ENCODE measurements at places on chromosomes 1 and 21.
A peak's percentile ranks its signal among the peaks of the same experiment; 100 is the strongest.

DNA sequence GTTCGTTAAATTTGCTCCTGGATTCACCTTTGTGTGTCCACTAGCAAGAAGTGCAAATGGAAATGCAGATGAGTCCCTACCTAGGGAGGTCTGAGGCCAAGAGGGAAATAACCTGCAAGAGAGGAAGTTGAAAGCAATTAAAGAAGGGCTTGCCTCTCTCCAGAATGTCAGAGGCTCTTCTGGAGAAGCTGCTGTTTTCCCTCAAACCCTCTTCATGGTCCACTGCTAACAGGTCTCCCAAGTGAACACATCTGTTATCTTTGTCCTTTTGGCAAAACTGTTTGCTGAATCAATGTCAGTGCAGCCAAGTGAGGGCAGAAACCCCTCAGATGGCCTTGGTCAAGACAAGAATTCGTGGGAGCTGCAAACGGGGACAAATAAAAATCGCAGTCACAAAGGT lies 177.3 kb upstream of the PLXNA2 start:
- no peak for DNase-seq

DNA sequence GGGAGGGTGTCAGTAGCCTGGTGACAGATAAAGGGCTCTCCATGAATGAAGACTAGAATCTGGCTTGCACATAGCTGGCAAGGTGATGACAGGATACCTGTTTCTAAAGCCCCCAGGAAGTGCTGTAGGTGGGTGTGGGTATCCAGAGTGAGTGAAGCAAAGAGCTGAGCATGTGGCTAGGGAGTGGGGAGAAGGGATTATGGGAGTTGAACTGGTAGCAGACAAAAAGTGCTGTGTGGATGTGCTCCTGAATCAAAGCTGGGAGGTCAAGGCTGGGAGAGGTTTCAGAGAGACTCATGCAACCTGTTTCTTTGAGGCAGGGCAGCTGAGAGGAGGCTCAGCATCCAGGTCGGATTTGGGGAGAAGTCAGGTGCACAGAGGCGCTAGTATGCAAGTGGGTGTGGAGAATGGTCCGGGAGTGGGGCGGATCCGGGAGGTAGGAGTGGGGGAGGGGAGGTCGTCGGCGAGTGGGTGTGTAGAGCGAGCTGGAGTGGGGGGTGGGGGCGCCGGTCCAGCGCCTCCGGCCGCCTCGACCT lies 600 bp downstream of the ASTN1 start:
- no peak for DNase-seq

GRCh38 chr1:187129132-187129531 lies 300.4 kb downstream of the PLA2G4A start:
- DNase-seq: no peak

DNA sequence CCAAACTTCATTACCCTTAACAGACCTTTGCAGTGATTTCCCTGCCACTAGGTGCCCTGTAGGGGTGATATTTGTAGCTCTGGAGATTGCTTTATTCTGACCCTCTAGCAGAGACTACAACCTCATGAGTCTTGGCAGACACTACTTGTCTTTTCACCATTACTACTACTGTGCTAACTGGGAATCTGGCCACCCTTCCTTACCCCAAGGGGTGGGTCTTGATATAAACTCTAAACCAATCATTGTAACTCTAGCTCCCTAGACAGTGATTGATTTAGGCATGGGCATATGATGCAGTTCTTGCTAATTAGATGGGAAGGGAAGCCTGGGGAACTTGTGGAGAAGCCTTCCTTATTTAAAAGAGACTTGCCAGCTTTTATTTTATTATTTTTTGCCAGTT lies 3.9 kb downstream of the KPNA6 start:
- DNase-seq: no peak

DNA sequence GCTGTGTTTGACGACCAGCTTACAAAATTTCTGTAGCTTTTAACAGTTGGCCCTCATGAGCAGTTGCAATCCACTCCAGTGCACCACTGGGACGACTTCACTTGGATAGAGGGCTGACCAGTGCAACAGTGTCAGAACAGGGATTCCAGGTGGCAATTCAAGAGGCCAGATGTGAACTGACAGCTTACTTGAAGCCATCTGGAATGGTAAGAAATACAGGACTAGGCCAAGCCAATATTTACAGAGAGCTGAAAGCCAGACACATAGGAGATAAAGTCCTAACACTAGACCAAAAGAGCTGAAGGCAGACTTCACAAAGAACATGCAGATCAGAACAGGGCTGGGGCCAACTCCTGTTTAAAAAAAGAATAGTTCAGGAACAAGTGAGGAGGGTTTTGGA lies 93.5 kb upstream of the NFIA start:
- no peak for DNase-seq

- DNase-seq: peak; percentile 45
Measured at GRCh38 chr1:225882694-225883615, 775 bp upstream of the TMEM63A start.

GRCh38 chr1:67159233-67159632 lies 7.0 kb upstream of the IL23R start:
- no peak for DNase-seq

GRCh38 chr1:54551891-54552290 lies 3.9 kb downstream of the ACOT11 start:
- DNase-seq: no peak

GRCh38 chr1:5814046-5814619 lies 178.1 kb downstream of the NPHP4 start:
- DNase-seq: no peak

- DNase-seq: no peak
Measured at GRCh38 chr1:104768466-104768865, 1018.8 kb downstream of the AMY1C start.

DNA sequence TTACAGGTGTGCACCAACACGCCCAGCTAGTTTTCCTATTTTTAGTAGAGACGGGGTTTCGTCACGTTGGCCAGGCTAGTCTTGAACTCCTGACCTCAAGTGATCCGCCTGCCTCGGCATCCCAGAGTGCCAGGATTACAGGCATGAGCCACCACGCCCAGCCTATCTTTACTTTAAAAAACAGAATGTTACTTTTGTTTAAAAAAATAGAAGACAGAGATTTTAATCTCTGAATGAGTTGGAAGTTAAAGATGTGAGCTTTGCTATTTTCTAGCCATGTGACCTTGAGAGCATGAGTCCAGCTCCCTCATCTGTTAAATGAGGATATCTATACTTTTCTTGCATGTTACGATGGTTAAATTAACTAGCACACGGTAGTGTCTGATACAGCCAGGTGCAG lies 3.9 kb upstream of the PUM1 start:
- DNase-seq: no peak

- no peak for DNase-seq
Measured at GRCh38 chr1:43764581-43764980, 57.2 kb downstream of the ST3GAL3 start.

DNA sequence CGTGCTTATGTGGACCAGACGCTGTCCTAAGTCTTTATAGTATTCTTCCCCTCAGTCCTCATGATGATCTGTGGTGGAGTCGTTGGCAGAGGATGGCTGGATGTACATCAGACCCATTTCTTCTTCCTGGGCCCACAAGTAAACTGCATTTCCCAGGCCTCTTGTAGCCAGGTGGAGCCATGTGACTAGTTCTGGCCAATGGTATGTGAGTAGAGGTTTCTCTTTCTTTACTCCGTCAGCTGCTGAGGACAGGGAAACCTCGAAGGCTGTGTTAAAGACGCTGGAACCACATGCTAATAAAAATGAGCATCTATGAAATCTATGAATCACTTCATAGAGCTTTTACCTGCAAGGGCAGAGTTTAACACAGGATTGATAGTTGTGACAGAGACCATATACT lies 18.7 kb upstream of the ZNF362 start:
- no peak for DNase-seq

- DNase-seq: no peak
Measured at GRCh38 chr1:53366901-53367502, 39.1 kb upstream of the LRP8 start.

DNA sequence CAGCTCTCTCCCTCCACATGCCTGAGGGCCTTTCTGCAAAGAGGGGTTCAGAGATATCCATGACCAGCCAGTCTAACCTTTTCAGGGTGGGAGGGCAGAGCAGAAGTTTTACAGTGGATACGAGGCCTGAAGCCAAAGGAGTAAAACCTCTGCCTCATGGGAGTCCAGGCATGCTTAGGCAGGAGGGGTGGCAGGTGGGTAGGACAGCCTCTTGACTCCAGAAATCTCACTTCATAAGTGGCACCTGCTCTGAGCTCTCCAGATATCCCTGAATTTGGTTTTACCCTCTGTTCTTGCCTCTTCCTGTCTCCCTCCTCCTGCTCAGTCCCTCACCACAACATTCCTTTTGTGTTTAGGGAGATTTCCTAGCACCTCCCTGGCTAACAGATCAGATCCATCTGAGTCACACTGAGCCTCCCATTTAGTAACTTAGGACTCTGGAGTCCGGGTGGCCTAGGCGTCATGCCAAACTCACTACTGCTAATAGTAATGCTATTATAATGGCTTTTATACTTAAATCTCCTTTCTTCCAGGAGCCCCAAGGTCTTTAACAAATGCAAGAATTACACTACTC lies 201.0 kb downstream of the HS2ST1 start:
- DNase-seq: no peak

- no peak for DNase-seq
Measured at GRCh38 chr1:59361766-59362165, 64.9 kb downstream of the FGGY start.

DNA sequence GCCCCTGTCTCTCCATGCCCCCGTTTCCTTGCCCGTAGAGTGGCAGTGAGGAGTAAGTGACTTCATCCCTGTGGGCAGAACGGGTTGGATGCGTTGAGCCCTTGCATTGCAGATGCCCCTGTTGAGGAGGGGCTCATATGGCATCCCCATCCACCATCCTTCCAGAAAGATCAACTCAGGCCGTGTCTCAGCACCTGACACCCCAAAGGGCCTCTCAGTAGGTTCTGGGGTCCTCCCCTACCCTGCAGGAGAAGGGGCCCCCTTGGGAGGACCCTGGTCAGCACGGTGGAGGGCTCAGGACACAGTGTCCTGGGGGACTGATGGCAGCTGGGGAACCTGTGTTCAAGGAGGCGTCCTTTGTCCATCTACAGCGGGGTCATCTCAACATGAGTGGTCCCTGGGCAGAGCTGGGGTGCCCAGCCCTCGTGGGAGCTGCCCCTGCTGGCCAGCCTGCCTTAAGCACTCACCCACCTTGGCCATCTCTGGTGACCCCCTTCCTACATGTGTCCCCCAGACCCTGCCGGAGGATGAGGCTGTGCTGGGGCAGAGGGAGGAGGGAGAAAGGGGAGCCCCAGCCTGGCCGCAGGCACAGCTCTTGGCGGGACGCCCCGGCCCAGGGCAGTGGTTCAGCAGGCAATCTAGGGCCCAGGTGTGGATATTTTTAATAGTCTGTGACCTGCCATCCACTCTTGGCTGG lies 48.2 kb upstream of the ACTRT2 start:
- DNase-seq: no peak

- no peak for DNase-seq
Measured at GRCh38 chr1:152053375-152053774, 16.6 kb upstream of the S100A11 start.

- DNase-seq: peak; percentile 17
Measured at GRCh38 chr1:205588636-205589035, 43.2 kb downstream of the ELK4 start.

DNA sequence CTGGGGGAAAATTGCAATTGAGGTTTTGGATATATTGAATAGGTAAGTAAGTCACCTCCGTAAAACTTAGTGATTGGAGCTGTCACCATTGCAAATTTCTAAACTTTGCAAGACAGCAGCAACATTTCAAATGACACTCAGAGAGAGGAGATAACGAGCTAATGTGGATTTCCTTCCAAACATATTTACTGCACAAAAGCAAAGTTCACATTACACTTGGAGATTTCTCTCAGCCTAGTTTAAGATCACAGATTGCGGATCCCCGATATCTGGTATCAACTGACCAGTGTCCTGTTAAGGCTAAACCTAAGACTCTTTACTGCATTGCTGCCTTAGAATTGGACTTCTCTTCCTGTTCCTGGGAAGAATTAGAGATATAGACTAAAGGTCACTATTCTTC lies 47.5 kb downstream of the ZNF697 start:
- no peak for DNase-seq

GRCh38 chr1:17933501-17933900 lies 174.1 kb upstream of the IGSF21 start:
- no peak for DNase-seq

GRCh38 chr1:184882957-184883815 lies 91.1 kb downstream of the NIBAN1 start:
- DNase-seq: no peak

DNA sequence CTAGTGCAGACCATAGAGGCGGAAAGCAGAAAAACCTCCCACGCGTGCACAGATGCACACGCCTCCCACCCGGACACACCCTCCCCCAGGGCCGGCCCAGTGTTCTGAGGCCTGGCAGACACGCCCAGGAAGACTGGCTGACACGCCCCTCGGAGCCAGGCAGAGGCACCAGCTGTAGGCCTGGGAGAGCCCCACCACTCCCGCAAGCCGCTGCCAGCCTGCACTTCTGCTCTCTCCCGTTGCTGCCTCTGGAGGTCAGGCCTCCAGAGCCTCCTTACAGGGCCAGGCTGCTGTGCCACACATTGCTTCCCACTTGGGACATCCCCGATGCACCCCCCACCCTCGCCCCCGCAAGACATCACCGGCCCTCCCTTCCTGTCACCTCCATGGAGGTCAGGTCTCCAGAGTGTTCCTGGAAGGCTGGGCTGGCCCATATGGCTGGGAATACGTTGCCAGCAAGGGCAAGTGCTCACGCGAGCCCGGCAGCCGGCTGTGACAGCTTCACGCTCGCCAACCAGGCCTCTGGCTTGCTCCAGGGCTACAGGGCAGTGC lies 40.4 kb downstream of the CASZ1 start:
- DNase-seq: peak; percentile 41

- no peak for DNase-seq
Measured at GRCh38 chr1:70008660-70009059, 196.7 kb downstream of the LRRC40 start.

- no peak for DNase-seq
Measured at GRCh38 chr1:163047951-163048659, 21.1 kb upstream of the RGS4 start.

GRCh38 chr1:112866981-112867380 lies 89.0 kb downstream of the SLC16A1 start:
- DNase-seq: no peak

- DNase-seq: no peak
Measured at GRCh38 chr1:182707122-182707521, 22.7 kb upstream of the RGS8 start.

- no peak for DNase-seq
Measured at GRCh38 chr1:7032992-7033391, 247.7 kb downstream of the CAMTA1 start.

DNA sequence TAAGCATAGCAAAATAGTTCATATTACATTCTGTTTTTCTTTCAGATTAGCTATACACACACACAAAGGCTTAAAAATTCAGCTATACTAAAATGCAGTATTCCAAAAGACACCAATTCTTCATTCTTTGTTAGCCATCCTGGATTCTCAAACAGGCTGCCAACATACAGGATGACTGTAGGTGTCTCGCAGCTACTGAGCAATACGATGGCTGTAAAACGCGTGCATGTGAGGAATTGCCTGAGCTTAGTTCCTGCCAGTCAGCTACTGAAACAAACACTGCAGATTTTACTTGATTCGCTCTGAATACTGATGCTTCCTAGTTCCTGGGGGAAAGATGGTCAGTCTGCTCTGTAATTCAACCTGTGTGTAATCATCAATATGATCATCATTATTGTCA lies 24.7 kb upstream of the HMGN1 start:
- DNase-seq: no peak

GRCh38 chr1:222781251-222781650 lies 33.6 kb upstream of the DISP1 start:
- DNase-seq: no peak

GRCh38 chr1:22930240-22930912 lies 42.3 kb downstream of the LACTBL1 start:
- DNase-seq: peak; percentile 19
